AG09309 (cell line): ENCODE measurements at places on chromosomes 4 and X.

DNA sequence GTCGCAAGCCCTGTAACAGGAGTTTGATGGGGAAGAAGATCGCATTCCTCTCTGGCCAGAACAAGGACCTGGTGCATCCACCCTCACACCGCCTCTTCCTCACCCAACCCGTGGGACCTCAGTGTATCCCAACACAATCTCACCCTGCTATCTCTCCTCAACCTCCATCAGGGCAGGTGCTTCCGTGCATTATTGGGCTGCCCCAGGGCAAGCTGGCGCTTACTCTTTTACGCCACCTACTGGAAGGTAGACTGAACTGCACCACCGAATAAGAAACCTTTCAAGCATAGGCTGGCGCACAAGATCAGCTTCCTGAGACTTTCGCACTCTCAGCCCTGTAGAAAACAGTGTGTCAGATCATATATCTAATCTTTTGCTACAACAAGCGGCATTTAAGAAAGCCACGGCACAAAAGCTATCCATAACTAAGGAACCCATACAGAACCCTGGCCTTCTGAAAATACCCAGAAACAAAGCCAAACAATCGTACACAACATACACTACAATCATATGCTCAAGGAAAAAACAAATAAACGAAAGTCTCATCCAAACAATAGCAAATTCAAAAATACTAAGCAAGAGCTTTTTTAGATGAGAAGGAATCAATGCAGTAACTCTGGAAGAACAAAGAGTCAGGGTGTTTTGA is 209.3 kb downstream of the UGT8 start:
- DNase-seq: no peak

- no peak for DNase-seq
These were observed 1.4 kb downstream of the UBA6 start for GRCh38 chr4:67699603-67700002.

DNA sequence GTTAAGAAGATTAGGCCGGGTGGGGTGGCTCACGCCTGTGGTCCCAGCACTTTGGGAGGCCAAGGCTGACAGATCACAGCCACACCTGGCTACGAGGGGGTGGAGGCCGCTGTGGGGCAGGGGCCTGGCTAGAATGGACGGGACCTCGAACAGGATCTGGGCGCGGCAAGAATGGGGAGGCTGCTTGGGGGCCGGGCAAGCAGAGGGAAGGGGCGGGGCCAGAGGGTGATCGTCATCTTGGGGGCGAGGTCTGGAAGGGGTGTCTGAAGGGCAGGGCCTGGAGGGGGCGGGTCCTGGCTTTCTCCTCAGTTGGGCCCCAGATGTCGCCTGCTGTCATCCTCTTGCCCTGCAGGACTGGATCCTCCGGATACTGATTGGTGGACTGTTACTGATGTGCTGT is 57.3 kb upstream of the ENPEP start:
- DNase-seq: no peak

- DNase-seq: peak; percentile 44
These were observed 3.6 kb downstream of the ZXDB start for GRCh38 chrX:57595381-57595811.

DNA sequence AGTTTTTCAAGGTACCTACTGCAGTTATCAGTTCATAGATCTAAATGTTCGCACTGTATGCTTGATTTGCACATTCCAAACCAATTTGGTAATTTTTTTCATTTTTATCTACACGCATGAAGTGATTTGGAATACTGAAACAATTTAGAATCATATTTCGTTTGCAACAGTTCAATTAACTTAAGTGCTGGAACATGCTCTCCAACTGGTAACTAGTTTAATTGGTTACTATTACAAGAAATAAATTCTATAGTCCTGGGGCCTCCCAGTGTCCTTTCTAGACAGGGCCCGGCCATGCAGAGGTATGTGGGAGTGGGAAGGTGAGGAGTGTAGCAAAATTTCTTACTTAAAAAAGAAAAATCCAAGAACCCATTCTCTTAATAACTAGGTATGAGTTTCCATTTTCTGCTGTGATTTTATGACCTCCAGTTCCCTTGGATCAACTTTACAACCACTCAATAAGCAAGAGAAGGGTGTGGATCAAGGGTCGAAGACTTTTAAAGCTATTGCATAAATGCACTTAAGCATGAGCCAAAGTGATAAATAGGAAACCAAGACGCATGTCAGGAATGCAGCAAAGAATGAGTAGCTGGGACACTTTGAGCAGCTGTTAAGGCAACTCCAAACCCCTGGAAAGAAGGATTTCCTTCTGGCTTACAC is 106.9 kb downstream of the PPARGC1A start:
- DNase-seq: no peak

- DNase-seq: no peak
These were observed 29.6 kb downstream of the LEF1 start for GRCh38 chr4:108139089-108139488.

DNA sequence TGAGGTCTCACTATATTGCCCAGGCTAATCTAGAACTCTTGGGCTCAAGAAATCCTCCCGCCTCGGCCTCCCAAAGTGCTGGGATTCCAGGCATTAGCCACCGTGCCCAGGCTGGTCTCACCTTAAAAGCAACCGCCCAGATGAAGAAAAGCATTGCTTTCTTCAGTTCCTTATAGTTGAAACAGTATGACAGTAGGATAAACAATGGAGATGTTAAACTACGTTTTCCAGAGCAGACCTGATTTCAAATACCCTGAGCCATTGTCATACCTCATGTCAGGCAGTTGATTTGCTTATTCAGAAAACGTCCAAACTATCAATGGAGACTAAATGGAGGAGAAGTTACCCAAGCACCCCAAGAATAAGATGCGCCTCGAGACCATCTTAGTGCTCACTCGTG is 26.3 kb upstream of the TMEM131L start:
- no peak for DNase-seq

DNA sequence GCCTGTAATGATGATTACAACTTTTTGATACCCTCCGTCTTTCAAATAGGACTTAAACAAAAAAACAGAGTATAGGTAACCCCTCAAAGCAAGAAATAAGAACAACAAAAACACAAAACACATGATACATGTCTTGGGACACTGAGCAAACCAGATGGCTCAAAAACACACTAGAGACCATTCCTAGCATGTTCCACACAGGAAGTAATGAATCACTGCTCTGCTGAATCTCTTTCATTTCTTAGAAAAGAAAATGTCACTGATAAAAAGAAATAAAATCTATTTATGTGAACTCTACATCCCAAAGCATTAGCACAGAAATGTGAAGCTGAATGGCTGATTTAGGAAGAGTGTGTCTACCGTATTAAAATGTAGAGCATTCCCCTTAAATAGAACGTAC is 134.5 kb upstream of the IL15 start:
- DNase-seq: no peak

DNA sequence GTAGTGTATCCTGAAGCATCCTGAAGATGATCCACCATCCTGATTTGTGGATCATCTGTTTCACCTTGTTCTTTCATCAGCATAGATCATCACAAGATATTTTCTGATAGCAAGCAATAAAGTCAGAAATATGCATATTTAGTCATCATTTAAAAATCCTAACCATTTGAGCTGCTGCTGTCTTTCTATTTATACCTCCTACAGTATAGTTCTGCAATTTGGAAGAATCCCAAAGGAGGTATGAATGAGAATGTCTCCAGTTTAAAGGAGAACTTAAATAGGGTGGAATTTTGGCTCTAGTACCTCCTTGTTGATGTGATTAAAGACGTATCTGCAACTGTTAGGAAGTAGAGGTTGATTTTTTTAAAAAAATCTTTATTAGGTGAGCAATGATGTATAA is 7.6 kb downstream of the SLC25A14 start:
- no peak for DNase-seq

GRCh38 chr4:78796526-78796925 is 20.4 kb downstream of the BMP2K start:
- no peak for DNase-seq

DNA sequence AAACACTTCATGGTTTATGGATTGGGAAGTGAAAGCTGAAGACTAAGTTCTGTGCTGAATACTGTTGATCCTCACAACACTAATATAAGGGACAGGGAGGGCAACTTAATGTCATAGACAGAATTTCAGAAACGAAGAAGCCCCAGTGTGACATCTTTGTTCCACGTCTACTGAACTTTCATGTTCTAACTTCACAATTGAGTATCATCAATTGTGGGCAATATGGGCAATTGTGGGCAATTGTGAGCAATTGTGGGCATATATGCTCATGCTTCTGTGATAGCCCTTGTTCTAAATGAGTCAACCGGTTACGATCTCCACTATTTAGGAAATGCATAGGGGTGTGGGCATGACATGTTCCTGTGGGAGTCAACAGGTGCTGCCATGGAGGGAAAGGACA is 33.7 kb downstream of the CYBB start:
- no peak for DNase-seq

DNA sequence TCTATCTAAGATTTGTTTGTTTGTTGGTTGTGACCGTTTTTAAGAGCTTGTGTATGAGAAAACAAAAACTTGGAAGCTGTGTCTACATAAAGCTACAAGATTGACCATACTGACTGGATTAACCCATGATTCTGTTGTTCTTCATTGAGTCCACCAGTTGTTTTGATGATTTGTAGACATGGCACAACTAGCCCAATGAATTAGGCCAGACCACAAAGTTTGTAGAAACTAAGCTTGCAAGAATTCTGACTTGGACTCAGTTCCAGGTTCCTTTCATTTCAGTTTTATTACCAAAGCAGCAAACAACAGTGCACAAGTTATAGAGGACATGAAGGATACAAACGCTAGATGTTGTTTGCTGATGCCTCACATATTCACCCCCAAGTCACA is 119.3 kb downstream of the RASGEF1B start:
- peak; percentile 72 for DNase-seq

GRCh38 chr4:89447543-89447942 is 139.9 kb upstream of the GPRIN3 start:
- no peak for DNase-seq

- DNase-seq: no peak
These were observed 36.6 kb downstream of the JADE1 start for GRCh38 chr4:128846063-128846462.

GRCh38 chr4:73740353-73740778 is at the start of gene CXCL8:
TSS of gene CXCL8 (plus strand) at chr4:73740569. CDS start at chr4:73740659, 90 bp downstream.
- DNase-seq: peak; percentile 44

- no peak for DNase-seq
These were observed 123.5 kb downstream of the ZNF827 start for GRCh38 chr4:145815027-145815612.

GRCh38 chr4:148341980-148342800 is 100.0 kb downstream of the NR3C2 start:
- DNase-seq: no peak

DNA sequence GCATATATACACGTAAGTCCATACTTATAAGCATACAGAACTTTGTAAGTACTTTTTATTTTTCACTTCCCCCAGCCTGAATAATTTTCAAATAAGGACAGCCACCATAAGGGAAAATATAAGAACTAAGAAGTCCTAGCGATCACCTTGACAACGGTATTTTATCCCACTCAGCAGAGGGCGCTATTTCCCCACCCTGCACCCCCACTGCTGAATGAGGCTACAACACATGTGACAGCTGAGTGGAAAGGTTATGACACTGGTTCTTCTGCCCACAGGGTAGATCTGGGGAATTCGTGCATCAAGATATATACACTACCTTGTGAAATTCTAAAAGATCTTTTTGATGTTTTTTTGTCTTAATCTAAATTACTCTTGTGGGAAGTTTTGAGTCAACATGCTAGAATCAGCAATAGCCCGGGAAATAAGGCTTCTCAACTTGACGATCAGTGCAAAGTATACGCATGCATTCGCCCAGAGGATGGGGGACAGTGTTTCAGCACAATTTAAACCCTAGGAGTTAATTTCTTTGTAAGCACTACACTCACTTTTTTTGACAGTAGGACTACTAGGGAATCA is 151.5 kb downstream of the CORIN start:
- no peak for DNase-seq

DNA sequence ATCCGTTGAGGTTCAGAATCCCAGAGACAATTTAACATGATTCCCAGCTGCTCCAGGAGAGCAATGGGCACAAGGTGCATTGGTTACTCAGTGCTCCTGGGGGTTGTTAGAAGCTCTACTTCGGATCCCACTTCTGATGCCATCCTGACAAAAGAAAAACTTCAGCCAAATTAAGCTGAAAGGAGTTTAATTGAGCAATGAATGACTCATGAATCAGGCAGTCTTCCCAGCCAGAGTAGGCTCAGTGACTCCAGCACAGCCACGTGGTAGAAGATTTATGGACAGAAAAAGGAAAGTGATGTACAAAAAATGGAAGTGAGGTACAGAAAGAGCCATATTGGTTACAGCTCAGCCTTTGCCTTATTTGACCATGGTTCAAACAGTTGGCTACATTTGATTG is 95.7 kb downstream of the PWWP3B start:
- no peak for DNase-seq

GRCh38 chr4:79862821-79863220 is 210.2 kb downstream of the ANTXR2 start:
- no peak for DNase-seq
